ENCODE measurements at places on chromosomes 1 and 21.

DNA sequence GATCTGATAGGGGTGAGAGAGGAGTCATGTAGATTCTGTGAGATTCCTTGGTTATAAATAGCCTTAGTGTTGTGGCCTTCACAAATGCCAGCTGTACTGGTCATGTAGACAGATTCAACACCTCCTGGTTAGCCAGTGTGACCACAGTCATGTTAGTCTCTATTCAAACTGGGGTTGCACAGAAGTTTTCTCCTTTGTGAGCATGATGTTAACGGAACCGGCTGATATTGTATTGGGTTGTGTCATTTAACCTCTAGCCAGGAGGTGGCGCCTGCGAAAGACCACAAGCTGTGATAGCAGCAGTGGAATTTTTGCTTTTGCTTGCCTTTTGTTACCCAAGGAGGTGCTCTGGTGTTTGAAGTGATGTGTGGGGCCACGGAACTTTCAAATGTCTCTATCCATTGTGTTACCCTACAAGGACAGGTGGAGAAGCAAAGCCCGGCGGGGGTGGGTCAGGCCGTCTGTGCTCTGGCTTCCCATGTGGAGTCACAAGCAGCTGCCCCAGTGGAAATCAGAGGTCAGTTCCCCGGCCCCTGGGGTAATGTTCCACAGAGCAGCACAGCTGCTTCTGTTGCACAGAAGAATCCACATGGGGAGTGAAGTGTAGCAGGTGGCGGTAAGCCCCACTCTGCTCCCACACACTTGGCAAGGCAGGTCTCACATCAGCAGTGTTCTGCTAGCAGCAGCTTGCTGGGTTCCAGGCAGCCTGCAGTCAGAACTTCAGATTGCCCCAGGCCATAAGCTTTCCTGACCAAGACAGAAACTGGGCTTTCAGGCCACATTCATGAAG lies 112.6 kb downstream of the ADAMTS1 start:
- peak; percentile 57 for DNase-seq

- no peak for DNase-seq
These were observed 45.4 kb downstream of the PLEKHA6 start for GRCh38 chr1:204314171-204314892.

GRCh38 chr1:42333662-42334239 lies 1.3 kb downstream of the FOXJ3 start:
- no peak for DNase-seq

- DNase-seq = no peak
These were observed 466.4 kb downstream of the NPHP4 start for GRCh38 chr1:5525597-5526384.

DNA sequence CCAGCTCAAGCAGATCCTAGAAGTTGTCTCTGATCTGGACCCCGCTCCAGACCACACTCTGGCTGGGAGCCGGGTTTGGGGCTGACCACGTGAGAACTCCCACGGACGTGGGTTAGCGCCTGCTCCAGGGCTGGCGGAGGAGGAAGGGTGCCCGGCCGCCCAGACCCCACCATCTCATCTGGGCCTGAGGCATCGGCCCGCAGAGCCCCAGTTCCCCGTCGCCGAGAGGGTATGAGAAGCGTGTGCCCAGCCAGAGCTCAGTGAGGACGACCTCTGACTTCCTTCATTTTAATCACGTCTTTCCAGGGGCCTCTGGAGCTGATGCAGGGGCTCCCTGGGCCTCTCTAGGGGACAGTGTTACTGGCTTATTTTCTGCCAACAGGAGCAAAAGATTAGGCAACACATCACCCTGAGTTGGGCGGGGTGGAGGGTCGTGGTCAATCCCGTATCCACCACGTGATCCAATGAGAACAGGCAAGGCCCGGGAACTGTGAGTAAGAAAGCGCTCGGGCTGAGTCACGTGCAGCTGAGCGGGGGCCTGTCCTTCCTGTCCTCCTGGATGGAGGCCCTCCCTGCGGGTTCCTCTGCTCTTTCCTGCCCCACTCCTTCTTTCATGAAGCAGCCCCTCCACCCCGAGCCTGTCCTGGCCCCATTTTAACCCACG lies 81.1 kb downstream of the SIK1 start:
- no peak for DNase-seq

DNA sequence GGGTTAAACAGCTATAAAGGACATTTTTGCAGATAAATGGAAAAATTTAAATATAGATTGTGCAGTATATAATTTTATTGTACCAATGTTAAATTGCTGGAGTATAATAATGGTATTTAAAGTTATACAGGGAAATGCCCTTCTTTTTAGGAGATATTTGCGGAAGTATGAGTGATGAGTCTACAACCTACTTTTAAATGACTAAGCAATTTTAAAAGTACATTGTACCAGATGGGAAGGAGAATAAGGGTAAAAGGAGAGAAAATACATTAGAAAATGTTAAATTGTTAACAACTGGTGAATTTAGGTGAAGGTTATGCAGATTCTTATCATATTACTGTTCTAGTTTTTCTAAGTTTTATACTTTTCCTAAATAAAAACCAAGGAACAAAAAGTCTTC lies 91.8 kb downstream of the ZZZ3 start:
- DNase-seq = no peak

DNA sequence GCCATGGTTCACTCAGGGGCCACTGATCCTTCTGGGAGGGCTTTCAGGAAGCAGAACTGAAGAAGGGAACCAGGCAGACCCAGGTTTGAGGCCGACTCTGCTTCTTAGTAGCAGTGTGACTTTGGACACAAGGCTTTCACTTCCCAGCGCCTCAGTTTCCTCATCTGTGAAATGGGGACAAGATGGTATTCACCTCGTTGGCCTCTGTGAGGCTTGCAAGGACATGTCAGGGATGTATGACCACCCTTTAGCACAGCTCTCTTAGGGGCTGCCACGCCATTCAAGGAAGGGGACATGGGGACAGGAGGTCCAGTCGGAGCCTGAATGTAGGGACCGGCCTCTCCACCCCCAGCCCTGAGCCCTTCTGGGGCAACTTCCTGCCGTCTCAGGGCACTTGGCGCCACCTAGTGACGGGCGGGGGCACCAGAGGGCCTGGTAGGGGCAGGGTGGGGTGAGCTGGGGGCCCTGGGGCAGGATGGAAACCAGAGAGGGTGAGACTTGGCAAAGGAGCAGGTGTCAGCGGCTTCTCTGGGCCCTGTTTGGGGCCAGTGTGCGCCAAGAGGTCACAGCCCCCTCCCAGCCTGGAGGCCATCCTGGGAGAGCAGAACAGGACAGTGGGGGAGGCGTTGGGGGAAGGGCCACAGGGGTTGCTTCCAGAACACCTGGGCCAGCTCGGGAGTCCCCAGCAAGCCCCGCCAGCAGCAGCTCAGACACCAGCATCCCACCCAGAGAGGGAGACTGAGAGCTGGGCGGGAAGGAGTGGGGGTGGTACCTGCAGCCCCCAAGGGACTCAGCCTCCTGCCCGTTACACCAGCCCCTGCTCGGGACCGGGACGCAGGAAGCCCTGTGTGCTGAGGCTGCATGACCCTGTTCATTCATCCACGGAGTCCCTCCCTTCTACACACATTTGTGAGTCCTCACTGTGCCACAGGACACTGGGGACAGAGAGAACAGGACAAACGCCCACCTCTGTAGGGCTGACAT lies 102.5 kb upstream of the TARDBP start:
- peak; percentile 69 for DNase-seq

DNA sequence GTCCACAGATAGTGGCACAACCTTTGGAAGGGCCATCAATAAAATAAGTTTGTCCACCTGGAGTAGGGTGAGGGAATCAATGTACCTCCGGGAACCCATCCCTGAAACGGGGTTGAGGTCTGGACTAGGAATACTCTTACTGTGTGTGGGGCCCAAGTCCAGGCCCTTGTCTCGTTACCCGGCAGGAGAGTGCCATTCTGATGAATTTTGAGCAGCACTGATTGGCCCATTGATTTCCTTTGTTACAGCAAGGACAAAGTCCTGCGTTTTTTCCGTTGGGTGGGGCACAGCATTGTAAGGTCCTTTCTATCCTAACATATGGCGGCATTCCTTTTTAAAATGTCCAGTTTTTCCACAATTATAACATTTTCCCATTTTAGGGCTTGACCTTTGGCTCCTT lies 75.2 kb downstream of the AXDND1 start:
- DNase-seq = no peak

DNA sequence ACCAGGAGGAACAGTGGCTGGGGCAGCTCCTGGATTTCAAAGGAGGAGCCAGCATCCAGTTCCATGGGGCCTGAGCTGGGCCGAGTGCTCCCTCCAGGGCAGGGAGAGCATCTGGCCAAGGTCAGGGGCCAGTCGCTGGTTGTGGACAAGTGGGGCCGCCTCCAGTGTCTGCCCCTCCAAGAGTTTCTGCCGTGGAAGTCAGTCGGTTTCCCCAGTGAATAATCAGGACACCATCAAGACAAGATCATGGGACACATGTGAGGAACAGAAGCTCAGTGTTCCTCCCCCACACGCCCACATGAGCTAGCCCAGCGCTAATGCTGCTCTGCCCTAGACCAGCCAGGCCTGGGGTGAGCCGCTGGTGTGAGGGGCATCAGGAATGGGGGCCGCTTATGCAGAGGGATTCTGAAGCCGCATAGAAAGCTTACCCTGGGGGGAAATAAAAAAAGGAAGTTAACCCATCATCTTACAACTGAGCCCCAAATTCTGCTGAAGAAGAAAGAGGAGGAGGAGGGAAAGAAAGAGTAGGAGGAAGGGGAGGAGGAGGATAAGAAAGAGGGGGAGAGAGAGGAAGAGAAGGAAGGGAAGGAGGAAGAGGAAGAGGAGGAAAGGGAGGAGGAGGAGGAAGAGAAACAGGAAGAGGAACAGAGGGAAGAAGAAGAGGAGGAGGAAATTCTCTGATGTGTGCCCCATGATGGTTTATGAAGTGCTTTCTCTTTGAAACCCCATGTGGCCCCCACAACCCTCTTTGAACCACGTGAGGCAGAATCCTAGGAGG lies 198.4 kb downstream of the MATN1 start:
- DNase-seq = no peak

GRCh38 chr1:230153641-230154296 lies 86.7 kb downstream of the GALNT2 start:
- no peak for DNase-seq

DNA sequence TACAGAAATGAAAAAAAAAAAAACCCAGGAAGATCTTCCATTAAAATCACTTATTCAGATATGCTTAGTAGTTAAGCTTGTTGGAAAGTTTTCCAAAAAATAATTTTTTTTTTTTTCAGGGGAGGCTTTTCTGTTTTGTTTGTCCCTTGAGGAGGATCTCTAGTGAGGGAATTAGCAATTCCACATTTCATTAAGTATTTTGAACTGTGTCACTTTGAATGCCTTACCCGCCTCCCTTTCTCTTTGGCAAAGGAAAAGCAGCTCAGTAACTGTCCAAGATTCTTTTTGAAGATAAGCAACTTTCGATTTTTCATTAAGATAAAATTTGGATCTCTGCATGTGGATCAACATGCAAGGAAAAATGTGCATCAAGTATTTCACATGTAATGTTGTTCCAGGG lies 1.8 kb downstream of the NTNG1 start:
- DNase-seq = no peak

GRCh38 chr1:938088-938683 lies 14.5 kb downstream of the SAMD11 start:
- no peak for DNase-seq

DNA sequence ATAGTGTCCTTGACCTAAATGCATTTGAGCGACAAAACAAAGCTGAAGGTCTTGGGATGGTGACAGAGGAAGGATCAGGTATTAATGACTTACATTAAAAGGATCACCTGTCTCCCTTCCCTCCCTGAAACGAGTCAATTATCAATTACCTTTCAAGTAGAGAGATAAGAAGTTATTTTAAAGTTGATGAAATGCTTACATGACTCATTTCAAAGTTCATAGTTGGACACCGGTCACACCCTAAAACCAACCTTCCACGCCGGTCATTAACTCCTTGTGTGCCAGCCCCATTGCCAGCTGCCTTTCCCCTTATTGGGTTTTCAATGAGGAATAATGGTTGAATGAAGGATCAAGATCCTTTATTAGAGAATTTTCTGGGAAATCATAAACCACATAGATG lies 129.8 kb downstream of the ZP4 start:
- DNase-seq = no peak

GRCh38 chr1:84344286-84344685 lies 42.8 kb downstream of the SAMD13 start:
- no peak for DNase-seq

DNA sequence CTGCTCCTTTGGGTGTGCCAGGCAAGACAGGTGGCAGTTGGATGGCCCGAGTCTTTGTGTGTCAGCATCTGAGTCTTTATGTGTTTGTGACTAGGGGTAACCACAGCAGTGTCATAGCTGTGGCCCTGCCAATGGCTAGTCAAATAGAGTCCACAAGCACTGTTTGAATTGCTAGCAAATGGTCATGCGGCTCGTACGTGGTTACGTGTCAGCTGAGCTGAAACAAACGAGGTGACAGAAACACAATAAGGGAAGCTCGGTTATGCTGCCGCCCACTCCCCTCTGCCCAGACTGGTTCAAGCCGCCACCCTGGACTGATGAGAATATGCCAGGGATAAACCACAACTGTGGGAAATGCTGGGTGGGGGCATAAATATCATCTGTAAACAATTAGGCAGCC lies 174.3 kb upstream of the LMO4 start:
- no peak for DNase-seq

DNA sequence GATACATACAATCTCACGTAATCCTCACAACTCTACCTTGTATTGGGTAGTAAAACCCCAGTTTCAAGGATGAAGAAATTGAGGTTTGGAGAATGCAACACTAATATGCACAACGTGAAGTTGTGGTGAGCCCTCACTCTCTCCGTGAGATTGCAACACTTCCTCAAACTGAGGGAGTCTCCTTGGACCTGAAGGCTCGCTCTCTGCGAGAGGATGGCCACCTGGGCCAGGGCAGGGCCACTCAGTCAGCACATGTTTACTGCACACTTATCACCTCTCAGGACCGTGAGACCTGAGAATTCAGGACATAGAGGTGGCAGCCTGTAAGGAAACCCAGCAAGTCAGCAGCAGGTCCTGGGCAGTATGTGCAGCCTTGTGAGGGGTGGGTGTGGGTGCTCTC lies 8.7 kb downstream of the SH3BP5L start:
- DNase-seq = no peak

DNA sequence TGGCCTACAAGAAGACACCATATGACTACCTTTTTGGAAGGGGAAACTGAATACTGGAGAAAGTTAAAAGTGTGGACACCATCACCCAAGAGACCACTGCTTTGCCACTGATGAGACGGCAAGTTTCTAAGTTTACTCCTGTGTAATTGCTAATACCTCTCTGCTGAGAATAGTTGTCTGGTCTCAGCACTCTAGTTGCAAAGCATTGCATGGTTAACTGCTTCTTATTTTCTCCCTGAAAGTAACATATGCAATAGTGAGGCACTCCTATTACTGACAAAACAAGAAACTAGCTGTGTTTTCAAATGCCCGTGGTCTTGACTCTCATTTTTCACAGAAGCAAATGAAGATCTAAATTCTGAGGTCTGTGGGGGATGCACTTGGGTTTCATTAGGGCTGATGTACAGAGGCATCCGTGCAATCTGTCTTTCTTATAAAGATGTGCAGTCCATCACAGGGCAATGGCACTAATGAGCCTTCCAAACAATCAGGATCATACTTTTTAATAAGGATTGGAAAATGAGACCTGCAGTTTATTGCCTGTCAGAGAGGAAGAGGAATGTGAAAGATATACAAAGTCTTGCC lies 62.9 kb downstream of the IFI44 start:
- no peak for DNase-seq

GRCh38 chr1:4787551-4787950 lies 133.1 kb downstream of the AJAP1 start:
- no peak for DNase-seq

GRCh38 chr1:153291514-153291913 lies 21.2 kb downstream of the PGLYRP3 start:
- DNase-seq = no peak

Measured in HEK293T (cell line).